Right forelimb (tissue), 1 donor: ENCODE measurements at places on chromosomes 2 and 18.
A peak's percentile ranks its signal among the peaks of the same experiment; 100 is the strongest.

DNA sequence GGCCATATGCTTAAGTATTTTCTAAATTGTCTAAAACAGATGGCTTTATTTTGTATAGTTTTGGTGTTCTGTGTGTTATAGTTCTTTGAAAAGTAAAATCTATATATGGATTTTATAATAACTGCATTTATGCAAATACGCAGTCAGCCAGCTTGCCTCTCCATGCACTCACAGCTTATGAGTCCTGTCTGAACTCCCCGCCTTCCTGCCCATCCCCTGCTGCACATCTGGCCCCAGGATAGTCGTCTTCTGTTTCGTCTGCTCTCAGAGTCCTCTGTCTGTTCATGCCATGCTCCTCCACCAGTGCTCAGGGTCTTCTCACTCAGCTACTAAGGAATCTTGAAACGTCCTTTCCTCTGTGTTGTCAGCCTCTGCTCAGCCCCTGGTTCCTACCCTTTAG, 28.2 kb upstream of the ANKRD62 start:
- no peak for DNase-seq

DNA sequence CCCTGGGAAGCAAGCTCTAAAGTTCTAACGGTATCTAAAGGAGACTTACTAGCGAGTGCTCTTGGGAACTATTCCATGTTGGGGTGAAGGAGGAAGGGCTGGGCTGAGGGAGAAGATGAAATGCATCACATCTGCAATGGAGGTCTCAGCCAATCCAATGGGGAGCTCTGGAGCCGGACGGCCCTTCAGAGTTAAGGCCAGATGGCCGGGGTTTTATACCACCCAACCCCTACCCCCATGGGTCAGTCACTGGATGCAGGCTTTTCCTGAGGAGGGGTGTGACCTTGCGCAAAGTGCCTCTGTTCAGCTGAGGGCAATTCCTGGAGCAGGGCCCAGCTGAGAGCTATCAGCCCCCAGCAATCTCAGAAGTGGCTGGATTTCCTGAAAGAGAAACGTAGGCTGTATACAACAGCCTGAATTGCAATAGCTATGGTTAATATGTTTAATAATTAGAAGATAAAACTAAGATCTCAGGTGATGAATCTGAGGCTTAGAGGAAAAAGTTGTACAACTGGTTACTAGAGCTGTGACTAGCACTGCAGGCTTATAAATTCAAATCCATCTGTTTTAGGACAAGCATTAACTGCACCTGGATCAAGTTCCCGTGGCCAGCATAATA, 21.6 kb downstream of the EIPR1 start:
- DNase-seq: no peak

GRCh38 chr2:158138255-158138654, 36.6 kb downstream of the UPP2 start:
- DNase-seq: no peak

- DNase-seq: no peak
These were observed 94.1 kb downstream of the CSRNP3 start for GRCh38 chr2:165563468-165564225.

- no peak for DNase-seq
These were observed 76.7 kb upstream of the TWIST2 start for GRCh38 chr2:238771218-238771617.

DNA sequence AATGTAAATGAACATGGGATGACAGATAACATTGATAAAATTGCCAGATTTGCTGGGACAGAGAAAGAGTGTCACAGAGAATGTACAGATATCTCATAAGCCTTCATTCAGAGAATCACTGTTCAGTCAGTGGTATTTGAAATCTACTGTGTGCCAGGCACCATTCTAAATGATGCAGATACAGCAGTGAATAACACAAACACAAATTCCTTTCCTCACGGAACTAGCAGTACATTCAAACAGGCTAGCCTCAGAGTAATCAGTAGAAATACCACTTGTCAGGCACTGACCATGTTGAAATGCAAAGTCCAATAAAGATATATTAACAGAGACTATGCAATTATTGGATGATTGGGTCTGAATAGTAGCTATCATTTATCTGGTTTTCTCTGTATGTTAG, 211.0 kb downstream of the RDH14 start:
- no peak for DNase-seq

- DNase-seq: no peak
These were observed 36.5 kb upstream of the STAT4 start for GRCh38 chr2:191187105-191187829.

- peak; percentile 96 for DNase-seq
These were observed 64.7 kb downstream of the LRRFIP1 start for GRCh38 chr2:237691908-237692600.

DNA sequence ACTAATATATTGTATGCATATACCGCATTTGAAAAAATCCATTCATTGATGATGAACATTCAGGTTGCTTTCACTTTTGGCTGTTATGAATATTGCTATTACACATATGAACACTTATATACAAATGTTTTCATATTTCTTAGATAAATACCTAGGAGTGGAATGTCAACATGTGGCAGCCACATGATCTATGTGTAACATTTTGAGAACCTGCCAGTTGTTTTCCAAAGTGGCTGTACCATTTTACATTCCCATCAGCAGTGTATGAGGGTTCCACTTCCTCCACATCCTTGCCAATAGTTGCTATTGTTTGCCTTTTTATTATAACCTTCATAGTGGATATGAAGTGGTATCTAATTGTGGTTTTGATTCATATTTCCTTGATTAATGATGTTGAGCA, 40.5 kb downstream of the CCDC85A start:
- no peak for DNase-seq

DNA sequence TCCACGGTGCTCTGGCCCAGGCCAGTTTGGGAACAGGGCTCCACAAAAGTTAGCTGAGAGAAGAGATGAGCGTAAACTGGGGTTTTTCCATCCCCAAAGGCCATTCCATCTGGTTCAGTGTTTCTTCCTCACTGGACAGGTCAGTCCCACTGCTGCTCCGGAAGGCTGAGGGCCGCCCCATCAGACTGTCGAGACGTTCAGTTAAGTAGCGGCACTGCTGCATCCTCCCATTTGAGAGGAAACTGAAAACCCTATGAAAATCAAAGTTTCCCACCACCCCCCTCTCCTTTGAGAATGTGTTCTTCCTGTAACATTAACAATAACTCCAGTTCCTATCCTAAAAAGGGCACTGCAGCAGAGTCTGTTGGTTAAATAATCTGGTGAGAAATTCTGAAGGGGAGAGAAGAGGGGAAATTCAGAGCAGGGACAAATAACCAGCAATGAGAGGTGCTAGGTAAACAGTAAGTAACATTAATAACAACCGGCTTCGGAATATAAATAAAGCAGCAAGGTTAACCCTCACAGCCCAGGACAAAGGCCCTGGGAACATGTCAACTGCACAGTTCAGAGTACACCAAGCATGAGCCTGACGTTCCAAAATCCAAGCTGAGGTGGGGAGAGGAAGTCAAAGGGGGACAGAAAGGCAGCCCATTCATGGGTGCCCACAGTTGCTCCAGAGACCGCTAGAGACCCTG, 55.4 kb downstream of the UXS1 start:
- no peak for DNase-seq
